ENCODE measurements at places on chromosomes 5 and 9.

GRCh38 chr9:38066914-38067858 is 1.8 kb downstream of the SHB start:
- DNase-seq, result peak; percentile 54

DNA sequence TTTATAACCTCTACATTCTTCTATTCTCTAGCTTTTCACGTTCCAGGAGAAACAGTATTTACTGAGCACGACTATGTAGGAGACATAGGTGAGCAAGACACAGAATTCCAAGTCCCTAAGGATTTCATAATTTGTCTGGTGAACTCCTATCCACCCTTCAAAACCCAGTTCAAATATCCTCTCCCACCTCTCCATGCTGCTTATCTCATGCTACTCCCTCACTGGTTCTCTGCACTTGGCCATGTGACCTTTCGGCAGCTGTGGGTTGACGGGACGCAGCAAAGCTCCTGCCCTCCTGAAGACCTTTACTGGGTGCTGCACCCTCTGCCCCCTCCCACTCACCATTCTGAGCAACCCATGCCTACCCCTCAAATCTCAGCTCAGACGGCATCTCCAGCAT is 173.2 kb downstream of the RGS3 start:
- no peak for DNase-seq

- DNase-seq, result no peak
Observed at GRCh38 chr9:130785940-130786508, 49.0 kb upstream of the ABL1 start.

- peak; percentile 81 for DNase-seq
Observed at GRCh38 chr5:69493396-69494133, 975 bp downstream of the OCLN start.

- no peak for DNase-seq
Observed at GRCh38 chr9:133696071-133696472, 42.1 kb downstream of the SARDH start.

DNA sequence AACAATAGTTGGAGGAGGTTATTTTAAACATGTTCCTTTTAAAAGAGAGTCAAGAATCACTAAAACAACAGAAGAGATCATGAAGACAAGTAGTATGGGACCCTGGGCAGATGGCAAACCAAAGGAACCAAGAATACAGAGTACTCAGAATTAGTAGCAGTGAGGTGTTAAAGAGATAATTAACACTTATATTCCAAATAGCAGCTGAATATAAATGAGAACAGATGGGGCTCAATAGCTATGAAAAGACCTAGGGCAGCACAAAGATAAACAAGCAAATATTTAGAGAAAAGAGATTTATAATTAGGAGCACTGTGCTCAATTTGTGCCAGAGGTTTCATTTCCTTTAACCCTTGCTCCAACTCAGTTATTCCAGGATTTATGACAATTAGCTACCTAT is 159.1 kb downstream of the FAM114A2 start:
- no peak for DNase-seq

GRCh38 chr5:179680780-179681401 is at the start of gene CBY3:
Gene CBY3 (minus strand): TSS chr5:179681034. CDS start chr5:179680918, 116 bp downstream.
- no peak for DNase-seq

DNA sequence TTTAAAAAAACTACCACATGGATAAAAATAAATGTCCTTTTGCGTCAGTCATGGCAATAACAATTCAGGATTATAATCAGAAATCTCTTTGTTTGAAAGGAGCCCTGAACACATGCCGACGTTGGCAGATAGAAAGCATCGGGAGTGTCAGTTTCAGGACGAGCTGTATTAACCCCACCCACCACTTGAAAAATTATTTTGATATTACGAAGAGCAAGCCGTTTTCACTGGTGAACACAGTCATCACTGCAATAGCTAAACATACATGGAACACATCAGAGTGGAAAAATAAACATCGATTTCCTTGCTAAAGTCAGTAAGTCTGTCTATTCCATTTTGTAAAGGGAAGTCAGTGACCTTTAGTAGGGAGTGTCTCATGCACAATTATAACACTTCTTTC is 266.4 kb upstream of the FBXL7 start:
- DNase-seq, result no peak

DNA sequence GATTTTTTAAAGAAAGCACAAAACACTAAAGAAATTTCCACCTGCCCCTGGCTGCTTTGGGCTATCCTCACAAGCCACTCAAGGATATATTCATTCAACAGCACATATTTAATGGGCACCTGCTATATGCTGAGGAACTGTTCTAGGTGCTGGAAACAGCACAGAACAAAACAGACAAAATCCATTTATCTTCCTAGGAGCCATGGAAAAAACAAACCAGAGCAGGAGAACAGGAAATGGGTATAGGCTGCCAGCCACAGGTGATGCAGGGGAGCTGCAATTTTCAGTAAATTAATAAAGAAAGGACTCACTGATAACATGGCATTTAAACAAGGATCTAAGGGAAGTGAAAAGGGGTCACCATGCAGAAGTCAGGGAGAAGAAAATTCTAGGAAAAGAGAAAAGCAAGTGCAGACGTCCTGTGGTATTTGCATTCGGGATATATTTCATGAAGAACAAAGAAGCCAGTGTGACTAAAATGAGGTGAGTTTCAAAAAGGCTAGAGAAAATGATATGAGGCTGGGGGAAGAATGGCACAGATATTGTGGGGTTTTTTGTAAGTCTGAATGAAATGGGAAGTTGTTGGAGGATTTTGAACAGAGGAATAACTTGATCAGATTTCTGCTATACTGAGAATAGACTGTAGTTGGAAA is 152.2 kb downstream of the ADAMTSL1 start:
- no peak for DNase-seq

DNA sequence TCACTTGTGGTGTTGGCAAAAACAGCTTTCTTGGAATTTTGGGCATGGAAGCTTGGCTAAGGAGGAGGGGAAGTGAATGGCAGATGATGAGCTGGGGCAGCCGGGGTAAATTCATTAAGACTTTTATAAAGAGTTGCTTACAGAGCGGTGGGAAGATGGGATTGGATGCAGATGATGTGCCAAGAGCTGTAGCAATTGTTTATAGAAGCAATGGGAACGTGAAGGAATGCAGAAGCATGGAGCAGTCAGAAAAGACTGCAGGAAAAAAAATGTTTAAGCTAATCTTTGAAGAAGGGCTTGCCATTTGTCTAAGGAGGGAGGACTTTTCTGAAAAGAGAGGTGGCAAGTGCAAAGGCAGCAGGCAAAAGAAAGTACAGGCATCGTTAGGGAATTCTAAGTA is 86.6 kb upstream of the SHISAL2B start:
- no peak for DNase-seq

GRCh38 chr5:60677850-60678664 is 21.9 kb downstream of the DEPDC1B start:
- DNase-seq, result peak; percentile 54

- DNase-seq, result no peak
Observed at GRCh38 chr5:59596586-59597350, 296.8 kb downstream of the PDE4D start.

- no peak for DNase-seq
Observed at GRCh38 chr9:105254226-105254625, 9.8 kb downstream of the SLC44A1 start.
